ENCODE measurements at places on chromosomes 2 and 18.
A peak's percentile ranks its signal among the peaks of the same experiment; 100 is the strongest.

DNA sequence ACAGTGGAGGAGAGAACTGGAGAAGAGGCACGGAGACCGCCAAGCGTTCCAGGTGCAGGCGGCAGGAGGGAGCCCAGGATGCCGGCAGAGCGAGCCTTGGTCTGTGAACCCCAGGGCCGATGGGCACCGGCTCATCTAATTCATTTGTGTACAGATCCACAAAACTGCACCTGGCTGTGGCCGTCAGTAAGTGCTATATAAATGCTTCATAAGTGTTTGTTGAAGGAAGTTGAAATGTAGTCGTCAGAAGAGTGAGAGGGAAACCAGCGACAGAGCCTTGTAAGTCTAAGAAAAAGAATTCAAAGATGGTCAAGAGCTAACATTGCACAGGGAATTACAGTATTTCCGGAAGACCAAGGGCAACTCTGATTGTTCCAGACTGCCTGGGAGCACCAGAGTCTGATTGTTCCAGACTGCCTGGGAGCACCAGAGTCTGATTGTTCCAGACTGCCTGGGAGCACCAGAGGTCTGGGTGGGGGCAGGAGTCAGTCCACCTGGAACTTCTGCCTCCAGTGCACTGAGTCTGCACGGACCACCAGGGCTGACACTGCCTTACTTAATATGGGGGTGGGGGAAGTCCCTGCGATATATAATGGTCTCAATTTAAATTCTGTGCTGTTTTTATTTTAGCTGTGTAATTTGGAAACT is 112.3 kb downstream of the BCL2 start:
- DNase-seq, result peak; percentile 92

DNA sequence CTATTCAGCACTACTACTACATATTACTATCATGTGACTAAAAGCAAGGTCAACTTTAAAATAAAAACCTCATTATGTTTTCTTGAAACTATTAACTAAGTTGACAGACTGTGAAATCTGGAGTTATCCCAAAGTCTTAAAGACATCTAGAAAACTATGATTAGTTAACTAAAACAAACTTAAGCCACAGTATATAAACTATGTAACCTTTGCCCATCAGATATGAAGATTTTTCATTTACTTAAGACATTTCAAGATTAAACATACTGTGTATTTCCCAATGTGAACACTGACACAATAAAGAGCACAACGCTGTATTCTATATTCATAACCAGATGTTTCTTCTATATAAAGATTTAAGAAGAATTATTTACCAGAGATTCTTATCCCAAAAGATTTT is 33.5 kb upstream of the CACNB4 start:
- no peak for DNase-seq

DNA sequence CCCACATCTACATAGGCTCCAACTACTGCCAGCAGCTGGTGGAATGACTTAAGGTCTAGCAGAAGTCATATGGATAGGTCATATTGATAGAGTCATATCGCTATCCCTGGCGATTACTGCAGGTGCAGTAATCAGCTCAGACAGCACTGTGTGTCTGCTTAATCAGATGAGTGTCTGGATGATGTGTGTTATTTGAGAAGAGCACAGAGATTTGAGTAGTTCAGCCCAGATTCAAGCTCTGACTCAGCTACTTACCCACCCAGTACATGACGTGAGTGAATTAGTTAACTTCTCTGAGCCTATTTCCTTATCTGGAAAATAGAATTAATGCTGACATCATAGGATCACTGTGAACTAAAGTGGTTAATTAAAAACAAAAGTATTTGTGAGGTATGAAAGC is 78.9 kb downstream of the EHD3 start:
- no peak for DNase-seq

- DNase-seq, result no peak
These were observed 86.6 kb upstream of the EPC2 start for GRCh38 chr2:148557844-148558436.

DNA sequence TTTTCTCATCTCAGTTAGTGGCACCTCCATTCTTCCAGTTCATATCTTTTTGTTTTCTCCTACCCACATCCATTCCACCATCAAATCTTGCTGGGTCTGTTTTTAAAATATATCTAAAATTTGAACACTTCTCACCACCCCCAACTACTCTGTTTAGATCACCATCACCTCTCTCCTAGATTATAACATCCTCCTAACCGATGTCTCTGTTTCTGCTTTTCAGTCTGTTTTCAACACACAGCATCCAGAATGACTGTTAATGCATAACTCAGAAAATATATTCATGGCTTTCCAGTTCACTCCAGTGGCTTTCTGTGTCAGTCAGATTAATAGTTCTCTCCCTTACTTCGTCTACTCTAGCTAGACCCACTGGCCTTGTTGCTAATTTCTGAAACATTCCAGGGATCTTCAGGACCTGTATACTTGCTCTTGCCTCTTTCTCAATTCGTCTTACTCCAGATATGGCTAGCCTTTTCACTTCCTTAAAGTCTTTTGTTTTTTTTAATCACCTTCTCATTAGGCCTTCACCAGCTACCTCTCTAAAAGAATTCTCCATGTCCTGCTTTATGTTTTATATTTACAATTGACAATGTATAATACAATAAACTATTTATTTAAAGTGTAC is 105.3 kb downstream of the COMMD1 start:
- no peak for DNase-seq

- no peak for DNase-seq
These were observed 738.2 kb upstream of the GCFC2 start for GRCh38 chr2:76448956-76449355.

- no peak for DNase-seq
These were observed 46.3 kb downstream of the TANK start for GRCh38 chr2:161206471-161207032.

- no peak for DNase-seq
These were observed 97.6 kb upstream of the RAB6C start for GRCh38 chr2:129881786-129882396.

GRCh38 chr2:142472382-142472781 is 341.6 kb upstream of the LRP1B start:
- DNase-seq, result no peak

GRCh38 chr18:74419761-74420160 is 37.3 kb downstream of the DIPK1C start:
- no peak for DNase-seq

- no peak for DNase-seq
These were observed 566.8 kb upstream of the ZNF804A start for GRCh38 chr2:184031402-184032147.

GRCh38 chr18:39421276-39421675 is 1855.7 kb upstream of the CELF4 start:
- DNase-seq, result no peak

GRCh38 chr2:167271932-167272331 is 383.7 kb downstream of the XIRP2 start:
- no peak for DNase-seq

GRCh38 chr2:2399396-2399795 is 68.3 kb upstream of the MYT1L start:
- DNase-seq, result no peak

- DNase-seq, result no peak
These were observed 64.6 kb upstream of the CDCA7 start for GRCh38 chr2:173290046-173290445.

- no peak for DNase-seq
These were observed 1101.0 kb upstream of the FANCL start for GRCh38 chr2:59342166-59342565.

- no peak for DNase-seq
These were observed 50.9 kb upstream of the OTOF start for GRCh38 chr2:26528836-26529235.

- DNase-seq, result no peak
These were observed 53.6 kb downstream of the CTDP1 start for GRCh38 chr18:79733135-79733701.

DNA sequence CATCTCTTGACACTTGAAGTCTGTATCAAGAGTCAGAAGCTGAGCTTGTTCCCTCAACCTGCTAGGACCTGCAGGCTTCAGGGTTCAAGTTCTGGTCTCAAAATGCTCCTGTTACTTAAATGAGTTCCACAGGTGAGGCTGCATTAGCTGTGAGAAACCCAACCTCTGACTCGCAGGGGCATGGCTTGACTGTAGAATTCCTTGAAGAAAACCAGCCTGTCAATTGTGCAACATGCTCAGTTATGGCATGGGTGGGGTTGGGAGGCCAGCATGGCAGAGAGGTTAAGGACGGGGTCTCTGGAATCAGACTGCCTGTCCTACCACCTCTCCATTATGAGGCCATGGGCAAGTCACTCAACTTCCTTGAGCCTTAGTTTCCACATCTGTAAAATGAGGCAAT is 235.8 kb downstream of the EN1 start:
- no peak for DNase-seq

DNA sequence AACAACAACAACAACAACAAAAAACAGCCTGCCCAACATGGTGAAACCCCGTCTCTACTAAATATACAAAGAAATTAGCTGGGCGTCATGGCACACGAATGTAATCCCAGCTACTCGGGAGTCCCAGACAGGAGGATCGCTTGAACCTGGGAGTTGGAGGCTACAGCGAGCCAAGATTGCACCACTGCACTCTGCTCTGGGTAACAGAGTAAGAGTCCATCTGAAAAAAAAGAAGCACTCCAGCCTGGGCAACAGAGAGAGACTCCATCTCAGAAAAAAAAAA is 344.1 kb upstream of the PLGLB2 start:
- DNase-seq, result no peak

DNA sequence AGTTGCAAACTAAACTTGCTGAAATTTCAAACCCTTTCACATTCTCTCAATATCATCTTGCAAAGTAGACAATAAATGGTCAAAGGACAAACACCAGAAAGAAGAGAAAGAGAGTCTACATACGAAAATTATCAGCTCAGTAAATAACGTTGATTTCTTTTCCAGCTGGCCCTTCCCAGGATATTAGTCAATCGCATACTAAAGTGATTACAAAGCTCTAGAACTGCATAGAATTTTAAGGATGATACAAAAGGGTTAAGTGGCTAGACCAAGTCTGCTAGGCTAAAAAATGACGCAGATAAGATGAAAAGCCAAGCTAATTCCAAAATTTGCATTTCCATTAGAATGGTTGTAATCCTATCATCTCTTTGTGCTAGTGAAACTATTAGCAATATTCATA is 405.7 kb downstream of the FBXO15 start:
- DNase-seq, result no peak

GRCh38 chr2:15763106-15763821 is 171.6 kb downstream of the DDX1 start:
- DNase-seq, result no peak

DNA sequence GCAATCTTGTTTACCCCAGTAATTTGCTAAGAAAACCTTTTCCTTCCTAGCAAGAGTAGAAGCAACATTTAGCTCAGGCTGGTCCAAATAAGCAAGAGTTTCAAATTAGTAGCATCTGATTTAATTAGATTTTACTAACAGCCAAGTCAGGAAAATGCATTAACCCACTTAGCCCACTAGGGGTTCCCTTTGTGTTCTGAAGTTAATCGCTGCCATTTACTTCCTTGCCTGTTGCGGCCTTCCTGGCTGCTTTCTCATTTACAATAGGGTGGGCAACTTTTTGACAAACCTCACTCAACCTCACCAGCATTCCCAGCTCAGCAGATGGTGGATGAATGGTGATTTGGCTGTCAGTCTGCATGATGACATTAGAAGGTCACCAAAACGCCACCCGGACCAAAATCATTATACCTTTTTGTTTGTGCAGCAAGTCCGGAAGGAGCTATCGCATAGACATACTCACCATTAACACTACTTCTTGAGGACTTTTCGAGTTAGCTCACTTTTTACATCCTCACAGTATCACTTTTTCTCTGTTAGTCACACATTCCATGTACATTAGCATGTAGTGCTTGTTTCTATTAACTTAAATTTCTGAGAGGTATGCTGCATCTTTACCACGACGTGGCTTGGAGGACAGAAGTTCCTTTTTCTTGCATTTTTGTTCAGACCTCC is 101.5 kb upstream of the SETBP1 start:
- no peak for DNase-seq

GRCh38 chr18:5972298-5972697 is 77.0 kb upstream of the TMEM200C start:
- no peak for DNase-seq

- no peak for DNase-seq
These were observed 242.0 kb downstream of the TMEM182 start for GRCh38 chr2:103003750-103004260.

GRCh38 chr2:170711774-170712652 is 3.1 kb upstream of the SP5 start:
- peak; percentile 79 for DNase-seq
